ENCODE measurements at places on chromosomes 5 and 9.

GRCh38 chr5:59036274-59036961, 453.5 kb downstream of the RAB3C start:
- DNase-seq = no peak

DNA sequence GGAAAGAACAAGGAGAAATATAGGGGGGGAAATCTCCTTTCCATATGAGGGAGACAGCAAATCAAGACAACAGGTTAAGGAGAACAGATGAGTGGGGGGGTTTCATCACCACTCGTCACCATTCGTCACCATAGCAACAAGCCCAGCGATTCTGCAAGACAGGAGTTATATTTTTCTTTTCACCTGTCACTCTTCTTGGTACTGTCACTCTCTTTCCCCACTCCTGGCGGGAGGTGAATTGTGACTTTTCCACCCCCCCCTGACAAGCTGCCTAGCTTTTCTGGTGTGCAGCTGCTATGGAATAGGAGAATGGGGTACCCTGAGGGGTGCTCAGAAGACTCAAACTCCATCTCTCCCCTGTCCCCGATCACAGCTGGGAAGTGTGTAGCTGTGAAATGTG, 239.9 kb downstream of the FAM114A2 start:
- no peak for DNase-seq

DNA sequence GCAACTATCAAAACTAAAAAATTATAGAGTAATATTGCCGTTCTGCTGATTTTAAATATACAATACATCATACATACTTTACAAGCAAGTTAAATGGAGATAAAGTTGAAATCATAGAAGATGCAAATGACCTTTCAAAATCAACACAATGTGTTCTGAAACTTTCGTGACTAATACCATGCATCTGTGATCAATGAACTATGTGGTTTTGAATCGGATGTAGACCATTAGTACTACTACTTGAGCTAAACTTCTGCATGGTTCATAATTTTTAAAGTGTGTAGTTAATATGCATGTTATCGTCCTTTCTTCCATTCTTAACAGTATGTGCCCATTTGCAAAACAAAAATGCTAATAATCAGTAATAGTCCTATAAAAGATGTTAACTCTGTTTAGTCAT, 11.3 kb upstream of the PHF2 start:
- no peak for DNase-seq

DNA sequence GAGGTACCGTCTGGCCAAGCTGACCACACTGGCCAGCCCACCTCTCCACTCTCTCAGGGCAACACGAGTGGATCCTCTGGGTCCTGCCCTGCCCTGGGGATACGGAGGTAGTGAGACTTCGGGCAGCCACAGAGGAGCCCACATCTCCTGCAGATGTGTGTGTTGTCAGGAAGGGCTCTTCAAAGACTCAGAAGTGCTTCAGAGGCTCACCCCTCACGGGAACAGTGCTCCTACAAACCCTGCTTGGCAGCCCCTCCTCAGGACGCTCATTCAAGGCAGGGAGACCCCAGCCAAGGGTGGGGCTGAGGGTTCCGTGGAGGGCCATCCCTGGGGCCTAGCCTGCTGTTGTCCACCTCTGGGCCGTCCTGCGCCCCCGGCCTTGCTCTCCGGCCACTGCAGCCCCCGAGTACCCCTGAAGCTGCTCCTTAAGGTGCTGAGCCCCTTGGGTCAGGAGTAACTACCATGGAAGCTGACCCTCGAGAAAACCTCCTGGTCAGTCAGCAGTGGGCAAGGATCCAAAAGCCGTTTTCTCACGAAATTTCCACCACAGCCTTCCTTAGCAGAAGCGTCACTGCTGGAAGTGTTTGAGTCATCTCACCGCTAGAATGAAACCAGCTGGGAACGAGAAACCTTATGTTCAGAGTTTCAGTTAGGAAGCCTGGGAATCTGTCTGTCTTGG, 23.2 kb upstream of the LRRC14B start:
- no peak for DNase-seq

DNA sequence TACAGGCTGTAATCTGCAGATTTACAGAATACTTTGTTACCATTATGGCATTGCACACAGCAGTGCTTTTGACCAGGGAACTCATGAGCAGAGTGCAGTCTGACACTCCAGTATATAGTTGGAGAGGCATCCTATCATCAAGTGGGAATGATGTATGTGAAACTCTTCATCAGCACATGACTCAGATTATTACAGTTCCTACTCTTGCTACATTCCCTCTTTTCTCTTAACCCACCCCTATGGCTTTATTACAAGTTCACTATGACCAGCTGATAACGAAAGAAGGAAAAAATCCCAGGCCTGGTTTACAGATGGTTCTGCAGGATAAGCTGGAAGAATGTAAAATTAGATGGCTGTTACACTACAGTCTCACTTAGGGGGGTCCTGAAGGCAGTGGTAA, 385.9 kb downstream of the RASEF start:
- no peak for DNase-seq

DNA sequence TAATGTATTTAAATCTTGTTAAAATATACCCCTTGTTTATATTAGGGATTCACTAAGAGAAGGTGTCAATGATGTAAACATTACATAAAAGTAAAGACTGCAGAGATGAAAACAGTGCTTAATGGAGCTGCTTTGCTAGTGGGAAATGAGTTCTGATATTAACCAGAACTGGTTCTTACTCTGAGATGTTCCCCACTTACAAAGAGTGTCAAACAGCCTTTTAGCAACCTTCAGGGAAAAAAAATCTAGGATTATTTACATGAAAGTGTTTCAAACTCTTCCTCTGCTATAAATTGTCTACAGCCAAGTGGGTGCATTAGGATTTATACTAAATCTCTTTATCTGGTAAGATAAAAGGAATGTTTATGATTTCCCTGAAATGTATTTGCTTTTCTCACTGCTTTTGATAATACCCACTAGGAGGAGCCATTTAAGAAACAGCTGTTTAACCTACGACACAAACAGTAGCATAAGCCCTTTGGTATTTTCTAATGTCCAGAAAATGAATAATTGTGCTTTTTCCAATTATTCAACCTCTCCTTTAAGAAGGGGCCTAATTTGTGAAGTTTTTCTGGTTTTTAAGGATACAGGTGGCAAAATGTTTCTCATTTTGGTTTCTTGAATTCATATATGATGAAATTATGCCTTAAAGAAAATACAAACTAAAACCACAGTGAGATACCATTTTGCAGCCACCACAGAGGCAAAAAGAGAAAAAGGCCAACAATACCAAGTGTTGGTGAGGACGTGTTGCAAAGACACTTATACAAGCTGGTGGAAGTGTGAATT, 186.3 kb downstream of the TLE4 start:
- no peak for DNase-seq

- no peak for DNase-seq
These were observed 10.2 kb downstream of the MARCHF6 start for GRCh38 chr5:10363519-10364185.

DNA sequence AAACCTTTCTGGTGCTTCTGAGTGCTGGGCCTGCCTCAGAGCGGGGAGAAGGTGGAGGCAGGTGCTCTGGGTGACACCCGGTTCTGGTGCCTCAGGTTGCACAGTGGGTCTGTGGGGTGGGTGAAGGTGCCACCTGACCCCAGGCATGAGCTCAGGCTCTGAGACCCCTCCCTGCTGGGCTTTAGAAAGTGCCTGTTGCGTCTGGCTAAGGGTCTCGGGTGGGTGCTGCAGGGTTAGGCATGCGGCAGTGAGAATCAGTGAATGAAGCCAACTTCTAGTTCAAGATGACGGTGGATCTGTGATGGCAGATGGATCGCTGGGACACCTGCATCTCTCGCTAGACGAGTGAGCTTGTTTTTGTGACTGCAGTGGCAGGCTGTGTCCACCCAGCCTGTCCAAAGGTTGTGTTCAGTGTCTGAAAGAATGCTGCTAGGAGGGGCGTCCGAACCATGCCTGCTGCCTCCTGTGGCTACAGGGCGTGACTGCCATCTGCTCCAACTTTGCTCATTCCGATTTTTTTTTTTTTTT, 5.0 kb downstream of the SQSTM1 start:
- no peak for DNase-seq

Measured in stimulated activated CD8-positive, alpha-beta memory T cell treated with anti-CD3 and anti-CD28 coated beads, Interleukin-2, amount 100 ng/mL, for 1 hour (primary cell).